ENCODE measurements at places on chromosomes 3 and 15.

GRCh38 chr3:151630938-151631441 lies 102.7 kb upstream of the AADACL2 start:
- H3K4me1 ChIP-seq: no peaks in the 10 kb centered on the region
- no peak overlapping the region for H3K4me3 ChIP-seq
- no peak overlapping the region for H3K27ac ChIP-seq
- DNase-seq: no peak
- peaks cover 5% of the 10 kb centered on the region for H3K27me3 ChIP-seq
- no peaks in the 10 kb centered on the region for H3K36me3 ChIP-seq

- peaks cover 32% of the 10 kb centered on the region for H3K27me3 ChIP-seq
- H3K27ac ChIP-seq: no peak overlapping the region
- DNase-seq: no peak
- no peaks in the 10 kb centered on the region for H3K36me3 ChIP-seq
Measured at GRCh38 chr15:79299841-79300235, 11.1 kb upstream of the TMED3 start.

GRCh38 chr15:52657338-52657737 lies 21.9 kb downstream of the ATOSA start:
- no peaks in the 10 kb centered on the region for H3K27me3 ChIP-seq
- H3K36me3 ChIP-seq: peaks cover 72% of the 10 kb centered on the region
- no peak overlapping the region for H3K4me3 ChIP-seq
- H3K27ac ChIP-seq: peak overlapping the region; percentile 13

DNA sequence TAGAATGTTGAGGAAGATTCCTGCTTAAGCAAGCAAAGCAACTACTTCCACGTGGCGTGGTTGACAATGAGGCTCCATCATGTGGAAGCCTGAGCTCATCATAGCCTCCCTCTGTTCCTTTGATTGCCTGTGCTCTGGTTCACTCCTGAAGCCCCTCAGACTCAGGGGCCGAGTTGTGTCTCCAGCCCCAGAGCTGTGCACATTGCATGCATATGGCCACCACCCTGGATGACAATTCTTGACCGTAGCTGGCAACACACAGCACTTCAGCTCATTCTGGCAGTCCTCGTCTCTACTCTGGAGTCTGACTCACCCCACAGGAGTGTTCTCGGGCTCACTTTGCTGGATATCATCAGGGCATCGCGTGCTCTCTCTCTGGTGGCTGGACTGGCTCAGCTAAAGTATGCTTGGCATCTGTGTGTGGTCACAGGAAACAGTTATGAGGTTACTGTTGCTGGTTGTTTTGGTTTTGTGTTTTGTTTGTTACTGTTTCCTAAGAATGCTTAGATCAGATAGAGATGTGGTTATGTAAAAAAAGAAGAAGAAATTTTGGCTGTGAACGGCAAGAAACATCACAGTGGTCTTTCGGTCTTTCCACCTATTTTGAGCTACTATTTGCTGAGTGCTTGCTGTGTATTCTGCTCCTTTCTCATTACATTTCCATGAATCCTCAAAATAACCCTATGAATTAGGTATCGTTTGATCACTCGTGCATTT lies 41.6 kb upstream of the MRPS22 start:
- no peak for DNase-seq
- H3K4me3 ChIP-seq: no peak overlapping the region
- no peaks in the 10 kb centered on the region for H3K36me3 ChIP-seq
- no peak overlapping the region for H3K27ac ChIP-seq

DNA sequence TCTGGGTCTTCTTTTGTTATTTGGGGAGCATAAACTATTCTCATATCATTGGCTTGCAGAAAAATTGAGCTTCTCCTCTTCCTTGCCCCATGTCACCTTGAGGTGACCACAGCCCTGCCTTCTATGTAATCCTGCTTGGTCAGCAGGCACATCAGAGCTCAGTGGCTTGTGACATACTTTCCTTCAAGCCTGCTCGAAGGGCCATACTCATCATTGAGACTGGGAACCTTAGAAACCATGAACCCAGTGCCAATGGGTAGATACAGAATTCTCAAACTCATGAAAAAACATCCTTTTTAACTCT lies 3.7 kb upstream of the CCR2 start:
- H3K4me1 ChIP-seq: peaks cover 61% of the 10 kb centered on the region
- DNase-seq: no peak
- peak overlapping the region; percentile 81 for H3K27ac ChIP-seq
- peaks cover 5% of the 10 kb centered on the region for H3K36me3 ChIP-seq
- no peaks in the 10 kb centered on the region for H3K27me3 ChIP-seq
